ENCODE measurements at places on chromosomes 5 and 9. TPM values are rescaled to one million over a fixed set of nuclear protein-coding genes. Genes with fewer than 3 reads are reported as not detected.

CCNJL gene
- total RNA-seq: 4.0 TPM

PCDHGC3 gene
- 19.6 TPM for total RNA-seq

SWI5 gene
- 26.3 TPM for total RNA-seq

IFNA5 gene
- total RNA-seq: not detected

TRPM6 gene
- total RNA-seq: 0.14 TPM

AGXT2 gene
- total RNA-seq: not detected

OR2V1 gene
- not detected for total RNA-seq

PTCD2 gene
- 12.5 TPM for total RNA-seq

CER1 gene
- not detected for total RNA-seq

ATP6V1G1 gene
- total RNA-seq: 110 TPM

NME5 gene
- 1.1 TPM for total RNA-seq

BTNL9 gene
- not detected for total RNA-seq
